Activated naive CD4-positive, alpha-beta T cell treated with anti-CD3 and anti-CD28 coated beads, Interleukin-2, amount 10 ng/mL, durations not matched to agents 7 days and 5 days (primary cell): ENCODE measurements at places on chromosomes 12 and 14.

DNA sequence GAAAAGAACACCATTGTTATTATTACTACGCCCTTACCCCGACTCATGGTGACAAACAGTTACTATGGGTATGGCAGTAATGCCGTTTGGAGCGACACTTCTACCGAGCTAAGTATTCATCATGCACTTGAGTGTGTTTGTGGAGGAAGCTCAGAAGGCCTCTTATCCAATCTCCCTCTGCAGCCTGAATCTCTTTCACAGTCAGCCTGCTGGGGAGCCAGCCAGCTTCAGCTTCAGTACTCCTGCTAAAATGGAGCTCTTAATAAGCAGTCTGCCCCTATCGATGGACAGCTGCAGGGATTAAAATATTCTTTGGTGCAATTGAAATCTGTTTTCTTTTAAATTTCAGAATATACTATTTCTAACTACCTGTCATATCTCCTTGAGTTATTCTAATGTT, 24.7 kb upstream of the ATP5MC2 start:
- DNase-seq = no peak

DNA sequence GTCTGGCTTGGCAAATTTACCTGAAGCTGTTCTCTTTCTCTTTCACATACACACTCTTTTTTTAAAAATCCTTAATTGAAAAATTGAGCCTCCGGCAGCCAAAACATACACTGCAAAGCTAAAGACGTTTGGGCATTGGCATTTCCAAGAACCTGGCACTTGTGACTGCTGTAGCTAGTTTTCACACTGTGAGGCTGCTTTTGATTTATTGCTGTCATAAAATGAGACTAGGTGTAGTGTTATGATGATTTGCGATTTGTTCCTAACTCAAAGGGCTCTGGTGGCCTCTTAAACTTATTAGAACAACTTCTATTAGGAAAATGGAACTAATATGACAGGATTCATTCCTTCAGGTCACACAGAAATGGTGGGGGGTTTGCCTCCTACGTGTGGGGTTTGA, 377.1 kb upstream of the FAR2 start:
- no peak for DNase-seq

- no peak for DNase-seq
Measured at GRCh38 chr14:29810682-29811081, 117.0 kb downstream of the PRKD1 start.

- DNase-seq = no peak
Measured at GRCh38 chr12:100359248-100359647, 2.4 kb downstream of the SLC17A8 start.

DNA sequence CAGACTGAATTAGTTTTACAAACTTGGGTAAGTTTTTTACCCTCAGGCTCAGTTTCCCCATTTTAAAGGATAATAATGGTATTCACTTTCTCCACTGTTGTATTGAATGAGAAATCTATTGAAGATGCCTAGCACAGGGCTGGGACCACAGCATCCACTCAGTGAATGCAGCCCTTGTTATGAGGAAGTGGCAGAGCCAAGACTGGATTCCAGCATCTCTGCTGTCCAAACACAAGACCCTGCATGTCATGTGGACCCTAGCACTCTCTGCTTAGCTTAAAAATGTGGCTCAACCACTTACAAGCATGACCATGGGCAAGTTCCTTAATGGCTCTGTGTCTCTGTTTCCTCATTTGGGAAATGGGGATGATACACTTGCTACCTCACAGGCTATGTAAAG, 24.1 kb upstream of the TRIM9 start:
- DNase-seq = no peak

GRCh38 chr12:5960783-5961182, 15.7 kb upstream of the ANO2 start:
- DNase-seq = no peak

DNA sequence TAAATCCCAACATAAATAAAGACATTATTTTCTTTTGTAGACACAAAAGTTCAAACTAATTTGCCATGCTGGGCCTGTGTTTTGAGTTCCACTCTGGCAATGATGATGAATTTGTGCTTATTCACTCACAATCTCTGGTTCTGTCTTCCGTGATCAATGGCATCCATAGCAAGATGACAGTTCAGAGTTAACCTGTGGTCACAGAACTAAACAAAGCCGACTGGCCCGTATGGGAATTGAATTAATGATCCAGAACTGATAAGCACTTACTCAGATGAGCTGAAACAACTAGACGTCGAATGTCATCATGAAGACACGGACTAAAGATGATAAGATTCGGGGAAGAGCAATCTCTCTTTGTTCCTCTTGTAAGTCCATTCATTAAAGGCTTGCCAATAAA, 81.6 kb downstream of the CAPZA3 start:
- no peak for DNase-seq

DNA sequence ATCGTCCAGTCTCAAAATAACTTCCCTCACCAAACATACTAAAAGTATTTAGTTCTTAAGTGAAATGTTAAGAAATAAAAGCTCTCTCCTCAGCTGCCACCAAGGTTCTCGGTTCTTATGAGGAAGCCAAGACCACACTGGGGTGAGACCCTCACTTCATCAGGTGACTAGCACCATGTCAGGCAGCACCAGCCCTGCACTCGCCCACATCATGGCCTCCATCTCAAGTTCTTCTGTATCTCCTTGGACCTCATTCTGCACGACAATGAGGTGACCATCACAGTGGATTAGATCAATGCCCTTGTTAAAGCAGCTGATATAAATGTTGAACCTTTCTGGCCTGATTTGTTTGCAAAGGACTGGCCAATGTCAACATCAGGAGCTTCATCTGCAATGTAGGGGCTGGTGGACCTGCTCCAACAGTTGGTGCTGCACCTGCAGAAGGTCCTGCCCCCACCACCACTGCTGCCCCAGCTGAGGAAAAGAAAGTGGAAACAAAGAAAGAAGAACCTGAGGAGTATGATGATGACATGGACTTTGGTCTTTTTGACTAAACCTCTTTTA, 12.4 kb downstream of the SEC23A start:
- no peak for DNase-seq

- no peak for DNase-seq
Measured at GRCh38 chr12:54660320-54660962, 12.3 kb upstream of the DCD start.

GRCh38 chr14:54010981-54011380, 54.4 kb upstream of the BMP4 start:
- DNase-seq = no peak

DNA sequence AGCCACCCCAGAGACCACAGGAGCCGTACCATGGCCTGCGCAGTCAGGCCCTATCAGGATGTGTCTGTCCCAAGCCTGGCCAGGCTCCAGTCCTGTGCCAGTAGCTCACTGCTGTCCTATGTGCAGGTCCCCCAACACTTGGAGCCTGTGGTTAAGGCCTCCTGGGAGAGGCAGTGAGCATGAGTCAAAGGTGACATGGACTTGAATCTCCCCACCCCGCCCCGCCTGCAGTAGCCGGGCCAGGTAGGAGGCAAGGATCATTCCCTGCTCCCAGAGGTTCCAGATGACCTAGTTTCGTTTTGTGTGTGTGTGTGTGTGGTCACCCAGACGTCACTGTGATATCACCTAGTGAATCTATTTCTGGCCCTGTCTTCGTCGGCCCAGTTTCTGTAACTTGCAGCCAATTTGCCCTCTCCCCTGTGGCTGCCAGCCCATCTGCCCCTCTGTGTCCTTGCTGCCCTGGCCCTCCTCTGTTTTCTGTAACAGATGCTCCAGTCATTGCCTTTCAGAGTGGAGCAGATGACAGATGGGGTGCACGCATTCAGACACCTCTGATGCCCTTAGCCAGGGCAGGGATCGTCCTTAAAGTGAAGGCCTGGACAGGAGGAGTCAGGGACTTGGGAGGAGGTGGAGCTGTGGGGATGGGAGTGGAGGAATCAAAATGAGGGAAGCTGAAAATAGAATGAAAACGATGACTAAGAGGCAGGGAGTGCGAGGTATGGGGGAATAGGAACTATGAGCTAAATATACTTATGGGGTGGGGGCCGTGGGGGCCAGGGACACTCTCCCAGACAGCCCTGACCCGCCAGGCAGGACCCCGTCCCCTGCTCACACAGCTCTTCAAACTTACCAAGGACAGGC, 37.4 kb downstream of the SLC6A12 start:
- no peak for DNase-seq

DNA sequence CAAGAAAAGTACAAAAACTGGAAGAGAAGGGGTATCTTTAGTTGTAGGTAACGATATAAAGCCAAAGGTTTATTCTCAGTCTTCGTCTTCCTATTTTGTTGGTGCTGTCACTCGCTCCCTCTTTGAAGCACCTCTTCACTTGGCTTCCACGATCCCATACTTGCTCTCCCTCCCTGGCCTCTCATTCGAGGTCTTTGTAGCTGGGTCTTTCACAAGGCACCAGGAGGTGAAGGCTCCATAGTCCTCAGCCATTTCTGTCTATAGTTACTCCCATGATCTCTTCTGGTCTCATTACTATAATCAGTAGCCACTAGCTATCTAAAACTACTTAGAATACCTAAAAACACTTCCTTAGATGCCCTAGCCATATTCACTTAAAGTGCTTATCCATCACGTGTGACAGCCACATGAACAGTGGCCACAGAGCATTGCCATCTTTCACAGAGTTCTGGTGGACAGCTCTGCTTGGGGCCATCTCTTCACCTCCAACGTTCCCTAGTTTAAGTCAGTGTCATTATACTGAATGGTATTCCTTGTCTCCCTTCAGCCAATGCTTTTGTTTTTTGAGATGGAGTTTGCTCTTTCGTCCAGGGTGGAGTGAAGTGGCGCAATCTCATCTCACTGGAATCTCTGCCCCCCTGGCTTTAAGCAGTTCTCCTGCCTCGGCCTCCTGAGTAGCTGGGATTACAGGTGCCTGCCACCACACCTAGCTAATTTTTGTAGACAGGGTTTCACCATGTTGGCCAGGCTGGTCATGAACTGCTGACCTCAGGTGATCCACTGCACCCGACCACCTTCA, 57.1 kb downstream of the ATP2A2 start:
- DNase-seq = no peak

DNA sequence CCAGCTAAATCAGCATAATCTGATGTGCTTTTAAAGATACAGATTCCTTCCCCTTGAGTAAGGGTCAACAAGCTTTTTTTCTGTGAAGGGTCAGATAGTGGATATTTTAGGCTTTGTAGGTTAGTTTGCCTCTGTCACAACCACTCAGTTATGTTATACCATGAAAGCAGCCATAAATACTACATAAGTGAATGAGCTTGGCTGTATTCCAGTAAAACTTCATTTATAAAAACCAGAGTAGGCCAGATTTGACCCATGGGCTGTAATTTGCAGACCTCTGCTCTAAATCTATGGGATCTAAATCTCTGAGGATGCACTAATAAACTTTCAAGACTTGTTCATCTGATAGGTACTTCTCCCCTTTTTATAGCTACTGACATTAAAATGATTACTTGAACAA, 47.7 kb downstream of the LEMD3 start:
- DNase-seq = no peak

- DNase-seq = no peak
Measured at GRCh38 chr14:69789118-69789640, 7.9 kb downstream of the SLC10A1 start.

DNA sequence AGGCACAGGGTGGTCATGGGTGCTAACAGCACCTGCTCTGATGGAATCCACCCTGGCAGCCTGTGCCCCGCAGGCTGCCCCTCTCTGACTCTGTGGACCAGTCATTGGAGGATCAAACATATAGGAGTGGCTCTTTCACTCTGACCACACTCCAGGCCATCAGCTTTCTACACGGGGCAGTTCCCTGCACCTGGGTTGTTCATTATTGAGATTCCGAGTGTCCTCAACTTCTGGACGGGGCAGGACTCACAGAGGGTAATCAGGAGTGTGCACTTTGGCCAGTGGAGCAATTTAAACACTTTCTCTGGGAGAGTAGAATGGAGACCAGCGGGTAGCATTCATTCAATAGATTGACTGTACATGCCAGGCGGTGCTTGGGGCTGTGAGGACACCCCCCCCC, 94.8 kb downstream of the NINJ2 start:
- DNase-seq = no peak

DNA sequence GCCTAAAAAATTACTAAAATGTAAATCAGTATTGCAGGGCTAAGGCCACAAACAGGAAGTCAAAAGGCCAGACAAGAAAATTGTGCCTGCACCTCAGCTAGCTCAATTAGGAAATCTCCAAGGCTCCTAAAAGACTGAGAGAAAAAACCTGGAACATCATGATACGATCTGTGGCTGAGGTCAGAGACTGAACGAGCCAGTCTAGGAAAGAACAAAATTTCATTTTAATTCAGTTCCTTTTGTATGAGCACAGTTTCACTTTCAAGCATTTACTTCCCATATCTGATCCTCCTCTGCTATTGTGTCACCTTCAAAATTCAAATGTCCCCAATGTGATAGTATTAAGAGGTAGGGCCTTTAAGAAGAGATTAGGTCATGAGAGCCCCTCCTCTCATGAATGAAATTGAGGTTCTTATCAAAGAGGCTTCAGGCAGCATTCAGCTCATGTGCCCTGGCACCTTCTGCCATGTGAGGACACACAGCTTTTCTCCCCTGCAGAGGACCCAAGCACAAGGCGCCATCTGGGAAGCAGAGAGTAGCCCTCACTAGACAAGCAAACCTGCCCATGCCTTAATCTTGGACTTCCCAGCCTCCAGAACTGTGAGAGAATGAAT, 14.8 kb downstream of the PRKAB1 start:
- DNase-seq = no peak

DNA sequence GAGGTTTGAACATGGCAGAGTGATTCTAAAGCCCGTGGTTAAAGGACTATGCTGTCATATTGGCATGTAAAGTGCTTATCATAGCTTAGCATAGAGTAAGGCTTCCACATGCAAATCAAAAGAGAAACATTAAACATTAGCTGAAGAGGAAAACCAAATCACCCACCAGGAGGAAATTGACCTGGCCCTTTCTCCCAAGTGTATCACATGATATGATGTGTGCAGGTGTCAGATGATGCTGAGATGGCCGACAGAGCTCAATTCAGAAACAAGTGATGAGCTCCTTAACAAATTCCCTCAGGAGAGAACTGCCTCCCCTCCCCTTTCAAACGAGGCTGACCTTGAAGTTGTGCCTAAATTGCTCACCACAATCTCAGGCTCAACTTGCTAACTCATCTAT, 217.1 kb upstream of the BTG1 start:
- DNase-seq = no peak

DNA sequence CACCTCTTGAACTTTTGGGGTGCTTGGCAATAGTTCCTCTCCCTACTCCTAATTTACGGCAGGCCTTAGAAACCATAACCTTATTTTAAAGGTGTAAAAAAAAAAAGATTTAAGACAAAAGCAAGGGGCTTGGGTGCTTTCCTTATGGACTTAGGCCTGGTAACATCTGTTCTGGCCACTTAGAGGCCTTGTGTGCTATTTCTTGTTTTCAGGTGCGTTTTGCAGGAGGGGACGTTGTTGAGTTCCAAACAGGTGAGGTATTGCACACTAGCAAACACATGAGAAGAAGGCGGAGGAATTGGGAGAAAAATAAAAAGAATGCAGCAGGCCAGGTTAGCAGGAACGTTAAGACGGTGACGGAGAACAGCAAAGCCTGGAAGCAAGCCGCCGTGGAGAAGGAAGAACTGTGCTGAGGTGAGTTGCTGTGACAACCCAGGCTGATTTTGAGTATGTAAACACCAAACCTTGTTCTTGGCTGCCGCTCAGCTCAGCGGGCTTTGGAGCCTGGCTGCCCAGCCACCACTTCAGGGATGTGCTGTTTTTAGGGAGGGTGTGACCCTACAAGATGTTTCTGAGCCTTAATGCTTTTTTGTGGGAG, 17.3 kb downstream of the EMG1 start:
- no peak for DNase-seq
